ENCODE measurements at places on chromosomes 7 and 10. TPM values are rescaled to one million over a fixed set of nuclear protein-coding genes. Genes with fewer than 3 reads are reported as not detected.

TMEM229A gene
- total RNA-seq, result not detected

SORCS1 gene
- not detected for total RNA-seq

CCDC146 gene
- total RNA-seq, result 0.67 TPM

ZC3HAV1L gene
- 4.0 TPM for total RNA-seq

LRIT1 gene
- not detected for total RNA-seq

SPRN gene
- 0.39 TPM for total RNA-seq

ZSCAN25 gene
- total RNA-seq, result 9.3 TPM

PTN gene
- total RNA-seq, result not detected

FRMD4A gene
- 3.0 TPM for total RNA-seq

SPDYE2 gene
- not detected for total RNA-seq

INMT gene
- 0.03 TPM for total RNA-seq

FXYD4 gene
- not detected for total RNA-seq

PON1 gene
- total RNA-seq, result 1.6 TPM

UCN3 gene
- total RNA-seq, result not detected

UTF1 gene
- not detected for total RNA-seq

EIF4EBP2 gene
- total RNA-seq, result 13.6 TPM

AKR1C4 gene
- 0.13 TPM for total RNA-seq

VGF gene
- 20.1 TPM for total RNA-seq

ITIH5 gene
- 0.05 TPM for total RNA-seq

NPC1L1 gene
- total RNA-seq, result 0.06 TPM

COL1A2 gene
- total RNA-seq, result not detected

BUD31 gene
- 150 TPM for total RNA-seq

FKBP9 gene
- 71.4 TPM for total RNA-seq

MBLAC1 gene
- 3.0 TPM for total RNA-seq

CALU gene
- total RNA-seq, result 140 TPM

PIK3CG gene
- total RNA-seq, result not detected

Measured in A549 treated with AZD2906 at 1 μM for 4 hours (cell line).